ENCODE measurements at places on chromosomes 5 and 9.

DNA sequence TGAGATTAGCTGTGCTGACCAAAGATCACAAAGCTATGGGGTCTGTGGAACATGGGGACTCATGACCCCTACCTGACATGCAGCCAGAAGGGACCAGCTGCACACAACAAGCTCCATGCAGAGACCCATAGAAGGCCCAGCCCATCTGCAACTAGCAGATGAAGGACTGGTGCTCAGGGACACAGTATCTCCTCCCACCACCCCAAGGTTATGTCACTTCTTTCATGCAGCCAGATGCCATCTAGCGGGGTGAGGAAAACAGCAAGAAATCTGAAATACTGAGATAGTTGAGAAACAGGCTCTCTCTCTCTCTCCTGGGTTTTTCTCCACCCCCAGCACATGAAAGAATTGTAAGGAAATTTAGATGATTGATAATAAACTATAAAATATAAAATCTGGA lies 161.3 kb upstream of the DAPK1 start:
- no peak for DNase-seq

DNA sequence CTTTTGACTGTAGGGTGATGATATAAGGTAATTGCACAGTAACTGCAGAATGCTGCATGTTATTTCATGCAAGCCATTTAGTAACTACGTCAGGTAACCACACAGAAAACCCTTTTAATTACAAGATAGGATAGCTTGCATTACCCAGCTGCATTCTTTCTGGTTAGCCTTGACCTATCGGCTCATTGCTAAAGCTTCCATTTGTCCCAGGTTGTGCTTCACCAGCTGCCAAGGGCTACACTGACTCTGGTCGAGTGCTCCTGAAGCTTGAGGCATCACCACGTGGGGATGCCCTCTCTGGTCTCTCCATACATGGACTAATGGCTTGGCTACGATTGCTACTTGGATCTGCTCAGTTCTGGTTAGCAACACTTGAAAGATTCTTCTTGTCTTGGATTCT lies 81.1 kb upstream of the SLC12A2 start:
- no peak for DNase-seq

- no peak for DNase-seq
Observed at GRCh38 chr9:95343725-95344287, 26.3 kb upstream of the FANCC start.

GRCh38 chr9:35690614-35691333 lies 1.0 kb upstream of the TPM2 start:
- DNase-seq = peak; percentile 9

DNA sequence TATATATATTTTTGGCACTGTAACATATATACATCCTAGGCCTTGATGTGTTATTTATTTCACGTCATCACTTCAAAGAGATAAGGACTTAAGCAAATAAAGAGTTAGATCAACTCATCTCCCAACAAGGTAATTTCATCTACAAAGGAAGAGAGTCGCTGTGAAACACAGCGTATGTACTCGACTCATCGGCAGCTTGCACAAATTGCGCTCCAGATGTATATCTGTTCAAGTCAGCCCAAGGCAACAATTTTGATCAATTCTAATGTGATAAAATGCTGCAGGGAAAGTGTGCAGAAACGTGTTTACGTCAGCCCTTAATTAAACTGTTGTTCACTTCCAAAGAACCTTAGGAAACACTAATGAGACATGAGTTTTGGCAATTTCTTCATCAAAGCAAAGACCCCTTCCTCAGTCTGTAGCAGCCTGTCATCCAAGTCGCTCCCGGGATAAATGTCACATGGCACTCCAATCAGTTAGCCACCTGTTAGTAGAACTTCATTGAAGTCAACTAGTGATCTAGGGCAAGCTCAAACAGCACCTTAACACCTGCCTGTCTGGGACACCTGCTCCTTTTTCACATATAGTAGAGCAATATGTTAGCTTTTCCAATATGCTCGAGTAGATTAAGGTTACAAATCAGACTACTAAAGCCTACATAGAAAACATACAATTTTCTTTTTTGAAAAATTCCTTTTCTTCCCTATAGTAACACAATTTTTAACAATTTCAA lies 182.4 kb downstream of the NFIB start:
- no peak for DNase-seq

DNA sequence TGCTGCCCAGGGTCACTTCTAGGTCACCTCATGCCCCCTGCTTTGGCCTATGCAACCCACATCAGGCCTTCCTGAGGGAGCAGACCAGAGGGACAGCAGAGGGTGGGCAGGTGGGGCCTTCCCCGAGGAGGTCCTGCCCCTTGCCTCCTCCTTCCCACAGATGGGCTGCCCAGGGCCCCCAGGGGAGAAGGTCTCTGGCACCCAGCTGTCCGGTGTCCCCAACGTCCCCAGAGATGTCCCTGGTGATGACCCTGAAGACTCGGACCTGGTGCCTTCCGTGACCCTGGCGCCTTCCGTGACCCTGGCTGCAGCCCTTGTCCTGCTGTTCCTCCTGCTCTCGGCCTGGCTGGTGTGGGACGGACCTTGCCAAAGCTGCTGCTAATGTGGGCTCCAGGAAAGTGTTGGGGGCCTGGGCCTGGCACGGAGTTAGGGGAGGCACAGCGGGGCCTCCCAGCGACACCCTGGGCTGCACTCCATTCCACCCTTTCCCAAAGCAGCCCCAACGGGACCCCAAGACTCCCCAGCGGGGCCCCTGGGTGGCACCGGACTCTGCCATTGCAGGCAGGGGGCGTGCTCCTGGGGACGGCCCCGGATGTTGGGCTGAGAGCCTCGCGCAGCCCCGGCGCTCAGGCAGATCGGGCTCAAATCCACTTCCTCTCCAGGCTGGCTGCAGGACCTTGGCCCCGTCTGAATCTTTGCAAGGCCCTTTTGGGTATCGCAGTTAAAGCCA lies 6.8 kb upstream of the SLC2A6 start:
- no peak for DNase-seq

GRCh38 chr5:157602505-157602904 lies 26.9 kb upstream of the ADAM19 start:
- DNase-seq = peak; percentile 23

GRCh38 chr5:59583810-59584562 lies 309.5 kb downstream of the PDE4D start:
- DNase-seq = no peak

DNA sequence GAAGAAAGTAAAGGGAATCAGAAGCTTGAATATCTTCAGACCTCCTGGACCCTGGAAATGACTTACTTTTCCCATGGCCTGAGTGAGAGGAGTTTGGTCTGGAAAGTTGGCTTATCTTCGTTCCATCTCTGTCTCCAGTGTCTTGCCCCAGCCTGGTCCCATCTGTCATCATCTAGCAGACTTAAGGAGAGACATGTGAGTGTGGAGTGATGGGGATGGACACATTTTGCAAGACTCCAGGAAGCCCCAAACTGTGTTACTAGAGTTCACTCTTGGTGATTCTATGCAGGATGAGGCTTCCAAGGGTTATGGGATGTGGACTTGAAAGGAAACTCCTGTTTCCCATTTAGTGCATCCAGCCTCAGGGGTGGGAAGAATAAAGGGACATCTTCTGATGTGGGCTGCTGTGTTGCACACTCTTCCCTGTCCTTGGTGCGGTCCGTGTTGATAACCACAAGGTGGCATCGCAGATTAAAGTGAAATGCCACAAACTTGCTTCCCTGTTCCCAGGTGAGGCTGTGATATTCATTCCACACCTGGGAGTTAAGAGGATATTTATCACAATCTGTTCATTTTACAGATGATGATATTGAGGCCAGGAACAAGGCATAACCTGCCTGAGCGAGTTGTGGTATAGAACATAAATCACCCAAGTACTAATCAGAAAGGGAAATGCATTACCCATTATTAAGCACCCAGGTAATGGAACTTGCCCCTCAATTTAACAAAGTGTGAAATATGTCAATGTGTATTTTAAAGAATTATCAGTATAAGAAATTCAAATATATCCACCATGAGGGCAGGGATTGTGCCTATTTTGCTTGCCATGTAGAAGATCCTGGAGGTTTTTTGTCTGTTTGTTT lies 269.9 kb upstream of the PAPPA start:
- no peak for DNase-seq

DNA sequence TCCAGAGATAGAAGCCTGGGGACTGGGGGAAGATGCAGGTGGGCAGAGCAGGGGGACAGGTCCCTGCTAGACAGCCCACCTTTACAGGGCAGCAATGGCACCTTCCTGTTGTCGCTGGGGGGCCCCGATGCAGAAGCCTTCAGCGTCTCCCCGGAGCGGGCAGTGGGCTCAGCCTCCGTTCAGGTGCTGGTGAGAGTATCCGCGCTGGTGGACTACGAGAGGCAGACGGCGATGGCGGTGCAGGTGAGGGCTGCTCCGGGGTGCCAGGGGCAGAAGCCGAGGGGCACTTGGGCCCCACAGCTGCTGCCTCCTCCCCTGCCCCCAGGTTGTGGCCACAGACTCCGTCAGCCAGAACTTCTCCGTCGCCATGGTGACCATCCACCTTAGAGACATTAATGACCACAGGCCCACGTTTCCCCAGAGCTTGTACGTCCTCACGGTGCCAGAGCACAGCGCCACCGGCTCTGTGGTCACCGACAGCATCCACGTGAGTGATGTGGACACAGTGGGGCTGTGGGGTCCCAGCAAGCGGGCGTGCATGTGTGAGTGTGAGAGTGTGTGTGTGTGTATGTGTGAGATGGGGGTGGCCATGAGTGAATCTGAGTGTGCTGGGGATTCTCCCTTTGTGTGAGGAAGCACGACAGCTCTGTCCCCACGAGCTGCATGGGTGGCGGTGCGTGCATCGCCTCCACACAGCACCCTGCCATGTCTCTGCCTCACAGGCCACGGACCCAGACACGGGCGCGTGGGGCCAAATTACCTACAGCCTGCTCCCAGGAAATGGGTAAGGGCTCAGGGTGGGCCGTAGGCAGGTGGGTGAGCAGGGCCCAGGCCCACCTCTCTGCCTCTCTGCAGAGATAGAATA lies 28.4 kb downstream of the CDHR2 start:
- no peak for DNase-seq

- DNase-seq = no peak
Observed at GRCh38 chr5:155839251-155840037, 487.5 kb upstream of the SGCD start.

DNA sequence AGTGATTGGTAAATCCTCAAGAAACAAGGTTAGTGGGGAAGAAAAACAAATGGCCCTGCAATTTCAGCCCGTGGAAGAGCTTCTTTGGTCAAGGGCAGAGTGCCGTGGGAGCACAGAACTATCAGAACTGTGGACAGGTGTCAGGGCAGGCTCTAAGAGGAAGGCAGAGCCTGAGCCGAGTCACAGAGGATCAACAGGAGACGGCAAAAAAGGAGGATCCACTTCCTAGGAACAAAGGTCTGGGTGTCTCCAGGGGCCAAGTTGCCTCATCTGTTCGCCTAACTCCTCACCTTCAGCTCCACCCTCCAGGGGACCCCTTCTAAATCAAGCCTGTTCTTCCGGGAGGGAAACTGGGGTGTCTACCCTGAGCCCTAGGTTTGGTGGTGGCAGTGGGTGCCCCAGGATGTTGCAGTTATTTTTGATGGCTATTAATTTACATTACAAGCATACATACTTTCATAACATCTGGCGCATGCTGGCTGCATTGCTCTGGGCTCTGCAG lies 88.0 kb downstream of the FEM1C start:
- no peak for DNase-seq

DNA sequence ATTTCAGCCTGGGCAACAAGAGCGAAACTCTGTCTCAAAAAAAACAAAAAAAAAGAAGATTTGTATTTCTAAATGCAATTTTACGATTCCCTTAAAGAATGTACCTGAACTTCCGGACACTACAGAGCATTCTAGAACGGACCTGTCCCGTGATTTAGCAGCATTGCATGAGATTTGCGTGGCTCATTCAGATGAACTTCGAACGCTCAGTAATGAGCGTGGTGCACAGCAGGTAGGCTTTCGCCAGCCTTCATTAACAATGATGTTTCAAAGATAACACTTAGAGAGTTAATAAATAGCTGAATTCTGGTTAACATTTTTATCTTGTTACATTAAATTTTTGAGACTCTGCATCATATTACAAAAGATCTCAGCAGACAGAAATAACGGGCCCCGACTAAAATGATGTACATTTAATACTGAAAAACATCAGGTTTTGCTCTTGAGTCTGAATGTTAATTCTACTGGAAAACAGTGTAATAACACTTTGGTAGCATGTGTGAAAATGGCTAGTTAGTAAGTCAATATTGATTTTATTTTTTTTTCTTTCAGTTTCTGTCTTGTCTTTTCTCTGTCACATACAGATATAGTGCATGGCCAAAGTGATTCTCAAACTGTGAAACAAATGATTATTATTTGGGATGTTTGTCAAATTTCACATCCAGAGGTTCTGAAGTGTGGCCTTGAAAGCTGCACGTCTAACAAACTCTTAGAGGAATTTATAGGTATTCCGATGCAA lies 23.3 kb downstream of the CCNH start:
- no peak for DNase-seq

DNA sequence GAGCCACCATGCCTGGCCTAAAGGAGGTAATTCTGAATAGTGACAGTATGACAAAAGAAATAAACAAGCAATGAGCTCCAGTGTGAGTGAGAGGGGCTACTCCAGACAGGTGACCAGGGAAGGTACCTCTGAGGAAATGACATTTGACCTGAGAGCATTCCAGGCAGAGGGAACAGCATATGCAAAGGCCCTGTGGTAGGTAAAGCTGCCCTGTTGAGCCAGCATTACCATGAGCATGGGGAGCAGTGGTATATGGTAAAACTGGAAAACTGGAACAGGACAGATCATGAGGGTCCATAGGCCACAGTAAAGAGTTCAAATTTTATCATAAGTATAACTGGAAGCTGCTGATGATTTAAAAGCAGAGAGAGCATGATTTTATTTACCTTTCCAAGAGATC lies 6.0 kb upstream of the SFXN1 start:
- DNase-seq = no peak

DNA sequence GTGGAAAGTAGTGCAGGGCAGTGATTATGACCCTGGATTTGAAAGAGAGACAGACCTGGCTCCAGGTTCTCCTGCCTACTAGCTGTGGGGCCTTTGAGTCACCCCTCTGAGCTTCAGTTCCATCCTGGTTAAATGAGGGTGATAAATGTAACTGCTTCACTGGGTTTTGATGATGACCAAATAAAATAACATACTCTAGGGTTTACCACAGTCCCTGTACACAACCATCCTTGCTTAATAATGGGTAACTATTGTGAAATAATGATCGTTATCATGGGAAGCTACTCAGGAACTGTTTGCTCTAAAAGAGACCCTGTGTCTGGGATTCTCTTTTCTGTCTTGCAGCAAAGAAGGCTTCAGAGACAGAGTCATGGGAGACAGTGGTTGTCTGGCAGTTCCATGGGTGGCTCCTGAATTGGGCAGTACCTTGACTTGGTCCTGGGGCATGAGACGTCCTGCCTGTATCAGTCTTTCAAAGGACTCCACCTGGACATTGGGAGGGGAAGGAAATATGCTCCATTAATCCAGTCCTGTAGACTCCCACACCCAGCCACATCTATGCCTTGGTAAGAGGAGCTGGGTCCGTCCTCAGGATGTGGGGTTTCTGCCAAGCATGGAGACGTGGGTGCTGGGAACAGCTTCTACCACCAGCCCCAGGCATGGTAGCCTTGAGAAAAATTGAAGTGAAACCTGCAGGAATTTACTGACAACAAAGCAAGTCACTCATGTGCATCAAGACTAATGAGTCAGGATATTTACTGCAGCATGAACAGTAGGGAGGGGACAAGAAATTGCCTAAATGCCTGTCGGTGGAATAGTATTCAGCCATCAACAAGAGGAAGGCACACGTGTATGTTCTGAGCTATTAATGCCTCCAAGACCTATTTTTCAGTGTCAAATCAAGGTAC lies 23.4 kb downstream of the AKNA start:
- no peak for DNase-seq
